ENCODE measurements at places on chromosomes 11 and 22.

DNA sequence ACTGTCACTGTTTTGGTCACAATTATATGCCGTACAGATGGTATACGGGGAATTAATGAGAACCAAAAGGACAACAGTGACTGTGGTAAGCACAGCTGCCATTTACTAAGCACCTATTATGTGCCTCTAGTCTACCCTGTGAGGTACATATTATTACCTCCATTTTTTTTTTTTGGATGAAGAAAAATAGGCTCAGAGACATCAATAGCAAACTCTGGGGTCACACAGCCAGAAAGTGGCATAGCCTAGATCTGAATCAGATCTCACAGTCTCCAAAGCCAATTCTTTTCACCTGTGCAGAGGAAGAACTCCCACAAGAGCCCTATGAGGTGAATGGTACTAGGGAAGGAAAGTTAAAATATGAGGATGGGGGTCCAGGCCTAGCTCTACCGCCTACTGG lies 68.9 kb downstream of the USP35 start:
- DNase-seq = no peak

DNA sequence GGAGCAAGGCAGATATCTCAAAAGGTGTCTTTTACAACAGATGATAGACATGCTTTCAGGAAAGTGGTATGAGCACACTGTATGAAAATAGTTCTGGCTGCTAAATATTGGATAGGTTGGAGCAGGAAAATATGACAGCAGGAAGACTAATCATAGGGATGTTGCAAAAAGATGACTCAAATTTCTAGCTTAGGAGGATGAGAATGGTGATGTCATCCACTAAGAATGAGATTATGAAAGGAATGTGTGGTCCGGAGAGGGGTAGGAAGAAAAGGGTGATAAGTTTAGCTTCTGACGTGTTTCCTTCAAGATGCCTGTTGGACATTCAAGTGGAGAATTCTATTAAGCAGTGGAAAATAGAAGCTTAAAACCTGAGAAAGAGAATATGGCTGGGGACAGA lies 46.4 kb downstream of the RCN1 start:
- no peak for DNase-seq

- DNase-seq = no peak
These were observed 6.7 kb downstream of the YDJC start for GRCh38 chr22:21622919-21623647.

GRCh38 chr22:47851586-47851985 lies 1089.1 kb downstream of the TBC1D22A start:
- DNase-seq = no peak

- DNase-seq = no peak
These were observed 37.0 kb upstream of the MUC5AC start for GRCh38 chr11:1120532-1121330.

GRCh38 chr11:134835561-134835960 lies 423.5 kb upstream of the B3GAT1 start:
- DNase-seq = no peak
